GM13977 (cell line): ENCODE measurements at places on chromosomes 7 and 10.

- DNase-seq, result no peak
Observed at GRCh38 chr10:11237571-11237970, 219.9 kb downstream of the CELF2 start.

DNA sequence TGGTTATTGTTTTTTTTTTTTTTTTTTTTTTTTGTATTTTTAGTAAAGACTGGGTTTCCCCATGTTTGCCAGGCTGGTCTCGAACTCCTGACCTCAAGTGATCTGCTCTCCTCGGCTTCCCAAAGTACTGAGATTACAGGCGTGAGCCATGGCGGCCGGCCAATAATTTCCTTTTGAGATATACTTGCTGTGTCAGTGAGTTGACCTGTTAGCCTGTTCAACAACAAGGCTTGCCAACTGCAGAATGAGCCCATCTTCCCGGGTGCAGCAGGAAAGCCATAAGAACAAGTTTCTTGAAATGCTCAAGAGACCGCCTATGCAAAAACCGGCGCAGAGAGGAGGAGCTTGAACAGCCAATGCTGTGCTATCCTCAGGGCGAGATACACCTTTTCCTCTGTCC lies 112.5 kb downstream of the PRPF18 start:
- no peak for DNase-seq

GRCh38 chr10:50538555-50539398 lies 85.0 kb downstream of the SGMS1 start:
- DNase-seq, result no peak

DNA sequence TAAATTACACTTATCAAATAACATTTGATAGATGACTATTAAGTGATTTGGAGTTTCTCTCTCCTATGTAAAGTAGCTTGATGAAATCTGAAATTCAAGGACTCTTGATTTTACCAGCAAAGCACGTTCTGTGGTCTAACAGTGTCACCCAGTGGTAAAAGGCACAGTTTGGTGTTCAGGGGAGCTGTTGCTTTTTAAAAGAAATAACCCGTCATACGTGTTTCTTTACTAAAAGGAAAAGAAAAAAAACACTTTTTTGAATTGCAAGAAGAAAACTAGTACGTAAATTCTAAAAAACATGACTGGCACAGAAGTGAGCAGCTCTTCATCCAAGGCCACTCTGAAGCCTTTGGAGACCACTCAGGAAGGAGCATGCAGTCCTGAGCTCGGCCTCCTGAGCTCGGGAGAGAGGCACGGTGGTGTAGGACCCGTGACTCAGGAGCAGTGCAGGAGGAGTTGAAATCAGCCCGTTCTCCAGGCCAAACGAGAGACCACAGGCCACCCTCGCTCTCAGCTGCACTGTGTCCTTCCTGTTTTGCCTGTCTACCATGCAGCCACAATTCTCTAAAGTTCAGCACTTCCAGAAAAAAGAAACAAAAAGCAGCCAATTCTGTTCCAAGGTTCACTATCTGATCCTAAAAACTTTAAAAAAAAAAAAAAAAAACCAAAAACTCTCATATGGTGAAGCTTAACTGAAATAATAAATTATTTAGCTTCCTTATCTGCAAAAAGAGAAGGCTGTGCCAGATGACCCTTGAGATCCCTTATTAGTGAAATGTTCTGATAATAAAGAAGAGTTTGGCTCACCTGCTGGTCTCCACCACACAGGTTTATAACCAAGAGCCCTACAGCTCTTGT lies 212.6 kb upstream of the FRMD4A start:
- no peak for DNase-seq

- DNase-seq, result no peak
Observed at GRCh38 chr7:5591278-5591874, 167.7 kb upstream of the TNRC18 start.

DNA sequence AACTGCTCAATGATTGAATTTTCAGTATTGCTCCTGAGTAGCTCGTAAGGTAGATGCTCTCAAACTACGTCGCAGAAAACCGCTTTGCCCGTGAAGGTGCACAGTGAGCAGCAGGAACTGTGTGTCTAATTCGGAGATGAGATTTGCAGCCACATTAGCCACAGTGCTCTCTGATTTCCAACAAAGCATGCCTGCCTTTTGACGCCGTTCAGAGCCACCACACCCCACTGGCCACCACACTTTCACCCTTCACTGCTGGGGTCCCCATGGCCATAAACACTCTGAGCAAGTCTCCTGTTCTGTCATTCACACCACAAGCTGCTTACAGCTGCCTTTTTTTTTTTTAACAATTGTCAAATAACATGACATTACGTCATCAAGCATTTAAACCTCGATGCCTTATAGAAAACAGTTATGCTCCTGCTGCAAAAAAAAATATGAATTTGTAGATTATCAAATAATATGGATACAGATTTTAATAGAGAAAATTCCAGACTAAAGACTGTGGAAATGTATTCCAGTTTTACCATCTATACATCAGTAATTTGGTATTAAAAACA lies 578.8 kb upstream of the PFKP start:
- DNase-seq, result no peak

GRCh38 chr7:27116962-27117886 lies 13.3 kb downstream of the HOXA4 start:
- no peak for DNase-seq

- no peak for DNase-seq
Observed at GRCh38 chr7:14999331-14999730, 96.8 kb upstream of the DGKB start.

- DNase-seq, result no peak
Observed at GRCh38 chr10:93054486-93054885, 6.1 kb upstream of the CYP26C1 start.

GRCh38 chr7:136275794-136276193 lies 298.6 kb upstream of the MTPN start:
- no peak for DNase-seq

DNA sequence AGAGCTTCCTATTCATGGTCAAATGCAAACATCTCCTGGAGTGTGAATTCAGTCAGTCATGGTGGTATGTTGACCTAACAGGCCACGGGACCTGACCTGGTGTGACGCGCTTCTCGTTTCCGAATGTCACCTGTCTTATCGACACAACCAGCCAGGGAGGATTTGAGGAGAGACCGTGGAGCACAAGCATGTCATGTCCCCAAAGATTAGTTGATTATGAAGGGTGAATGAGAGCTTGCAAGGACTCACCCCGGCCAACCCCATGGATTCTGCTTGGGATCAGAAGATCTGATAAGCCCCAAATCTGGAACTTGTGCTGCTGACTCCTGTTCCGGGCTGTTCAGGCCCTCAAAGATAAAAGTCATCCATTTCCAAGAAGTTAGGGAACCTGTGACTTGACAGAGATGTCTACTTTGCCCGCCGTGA lies 10.5 kb downstream of the ADRA2A start:
- no peak for DNase-seq

GRCh38 chr10:86283466-86284287 lies 82.9 kb downstream of the GRID1 start:
- no peak for DNase-seq

GRCh38 chr10:126376956-126377355 lies 11.3 kb downstream of the ADAM12 start:
- no peak for DNase-seq

GRCh38 chr7:3722396-3722922 lies 421.4 kb downstream of the SDK1 start:
- no peak for DNase-seq

GRCh38 chr7:39567294-39567693 lies 1.1 kb downstream of the YAE1 start:
- no peak for DNase-seq

DNA sequence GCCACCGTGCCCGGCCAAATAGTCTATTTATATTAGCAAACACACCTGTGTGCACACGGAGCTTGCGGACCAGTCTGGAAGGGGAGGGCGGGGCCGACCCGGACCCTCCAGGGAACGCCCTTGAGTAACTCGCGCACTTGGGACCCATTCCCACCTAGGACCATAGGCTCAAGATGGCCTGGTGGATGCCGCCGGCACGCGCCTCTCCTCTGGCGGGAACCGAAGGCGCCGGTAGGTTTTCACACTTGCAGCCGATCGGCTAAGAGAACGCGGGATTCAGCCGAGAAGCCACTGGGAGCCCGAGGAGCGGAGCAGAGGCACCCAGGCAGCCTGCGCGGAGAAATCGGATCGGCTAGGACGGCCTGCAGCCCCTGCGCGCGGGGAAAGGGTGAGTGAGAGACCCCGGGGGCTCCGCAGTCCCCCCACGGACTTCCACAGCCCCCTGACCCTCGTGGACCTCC lies 18.9 kb downstream of the IFT22 start:
- DNase-seq, result no peak

DNA sequence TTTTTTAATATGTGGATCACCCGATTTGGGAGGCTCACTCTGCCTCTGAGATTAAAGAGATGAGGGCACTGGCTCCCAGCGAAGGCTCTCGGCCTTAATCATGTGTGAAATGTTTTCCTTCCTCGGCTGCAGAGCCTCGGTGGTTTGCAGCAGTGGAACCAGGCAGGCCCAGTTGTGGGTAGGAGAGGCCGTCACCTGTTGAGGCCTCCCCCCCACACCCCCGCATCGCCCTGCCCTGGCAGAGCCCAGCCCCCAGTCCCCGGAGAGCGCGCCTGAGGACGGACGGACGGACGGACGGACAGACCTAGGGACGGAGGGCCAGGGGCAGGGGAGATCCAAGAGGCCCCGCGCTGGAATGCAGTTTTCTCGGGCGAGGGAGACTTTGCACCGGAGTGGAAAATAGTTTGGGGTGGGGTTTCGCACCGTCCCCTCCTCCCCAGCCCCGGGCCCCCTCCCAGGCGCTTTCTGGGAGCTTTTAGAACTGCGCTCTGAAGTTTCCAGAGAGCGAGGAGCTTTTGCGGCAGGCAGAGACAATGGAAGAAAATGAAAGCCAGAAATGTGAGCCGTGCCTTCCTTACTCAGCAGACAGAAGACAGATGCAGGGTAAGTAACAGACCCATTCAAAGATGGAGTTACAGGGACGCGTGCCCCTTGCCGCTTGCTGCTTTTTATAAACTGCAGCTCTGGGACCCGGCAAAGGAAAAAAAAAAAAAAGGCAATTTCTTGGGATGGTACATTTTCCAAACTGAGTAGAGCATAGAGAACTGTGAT lies at the start of gene KIAA1217:
Gene KIAA1217, plus strand, starts transcription at position 478 of the 771 bp plus-strand sequence. Its CDS starts 56 bp downstream, at position 534.
- DNase-seq, result no peak

GRCh38 chr10:43417950-43418768 lies 9.2 kb upstream of the HNRNPF start:
- peak; percentile 76 for DNase-seq

DNA sequence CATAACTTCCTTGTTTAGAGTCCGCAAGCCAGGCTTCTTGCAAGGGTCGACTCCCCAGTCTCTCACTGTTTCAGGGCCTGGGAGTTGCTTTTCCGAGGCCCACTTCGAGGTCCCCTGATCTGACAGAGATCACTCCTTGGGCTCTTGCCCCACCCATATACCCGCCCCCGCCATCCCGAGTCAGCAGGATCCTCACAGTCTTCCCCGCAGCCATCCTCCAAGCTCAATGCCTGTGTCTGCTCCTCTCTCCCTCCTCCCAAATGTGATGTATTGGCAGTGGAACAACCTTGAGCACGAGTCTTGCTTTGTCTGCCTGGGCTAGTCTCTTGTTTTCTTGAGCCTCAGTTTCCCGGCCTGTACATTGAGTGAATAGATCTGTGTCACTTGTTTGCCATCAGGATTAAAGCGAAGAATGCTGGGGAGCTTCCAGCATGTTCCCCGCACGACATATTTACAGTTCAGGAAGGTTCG lies 2.4 kb upstream of the HMX2 start:
- no peak for DNase-seq

- DNase-seq, result no peak
Observed at GRCh38 chr10:123119081-123119480, 16.7 kb upstream of the HMX3 start.

DNA sequence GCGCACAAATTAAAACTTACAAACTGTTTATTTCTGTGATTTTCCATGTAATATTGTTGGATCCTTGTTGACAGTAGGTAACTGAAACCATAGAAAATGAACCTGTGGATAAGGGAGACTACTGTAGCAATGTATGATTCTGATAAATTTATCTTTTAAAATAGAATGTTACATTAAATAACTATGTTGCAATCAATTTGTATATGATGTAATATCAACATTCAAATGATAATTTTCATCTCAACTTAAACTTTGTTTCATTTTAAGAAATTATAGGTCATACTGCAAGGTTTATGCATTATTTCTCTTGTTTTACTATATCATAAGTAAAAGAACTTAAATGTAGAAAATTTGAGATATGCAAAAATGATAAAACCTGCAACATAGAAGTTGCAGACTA lies 718.0 kb upstream of the MBL2 start:
- DNase-seq, result no peak

- DNase-seq, result no peak
Observed at GRCh38 chr10:129498680-129499079, 31.6 kb downstream of the MGMT start.

- DNase-seq, result no peak
Observed at GRCh38 chr7:49855281-49855980, 82.0 kb downstream of the VWC2 start.

DNA sequence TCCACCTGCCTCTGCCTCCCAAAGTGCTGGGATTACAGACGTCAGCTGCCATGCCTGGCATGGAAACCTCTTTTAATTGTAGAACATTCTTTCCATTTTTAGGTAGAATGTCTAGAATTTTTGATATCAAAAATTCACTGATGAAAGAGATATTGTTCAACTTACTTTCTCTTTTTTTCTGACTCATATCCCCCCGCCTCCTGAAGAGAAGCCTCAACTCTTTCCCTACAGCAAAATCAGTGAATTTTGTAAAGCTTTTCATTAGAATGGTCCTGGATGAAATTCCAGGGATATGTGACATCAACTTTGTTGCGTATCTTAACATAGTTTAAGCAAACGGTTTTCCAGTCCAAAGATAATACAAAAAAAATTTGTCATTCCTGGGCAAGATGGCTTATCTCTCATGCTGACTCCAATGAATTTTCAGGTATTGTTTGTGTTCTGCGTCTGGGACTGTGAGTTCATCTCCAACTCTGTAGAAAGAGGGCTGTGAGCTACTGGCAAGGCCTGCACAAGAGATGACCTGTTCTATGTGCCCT lies 256.8 kb downstream of the BMPER start:
- DNase-seq, result no peak

- DNase-seq, result peak; percentile 50
Observed at GRCh38 chr10:7337431-7338171, 73.2 kb downstream of the SFMBT2 start.

DNA sequence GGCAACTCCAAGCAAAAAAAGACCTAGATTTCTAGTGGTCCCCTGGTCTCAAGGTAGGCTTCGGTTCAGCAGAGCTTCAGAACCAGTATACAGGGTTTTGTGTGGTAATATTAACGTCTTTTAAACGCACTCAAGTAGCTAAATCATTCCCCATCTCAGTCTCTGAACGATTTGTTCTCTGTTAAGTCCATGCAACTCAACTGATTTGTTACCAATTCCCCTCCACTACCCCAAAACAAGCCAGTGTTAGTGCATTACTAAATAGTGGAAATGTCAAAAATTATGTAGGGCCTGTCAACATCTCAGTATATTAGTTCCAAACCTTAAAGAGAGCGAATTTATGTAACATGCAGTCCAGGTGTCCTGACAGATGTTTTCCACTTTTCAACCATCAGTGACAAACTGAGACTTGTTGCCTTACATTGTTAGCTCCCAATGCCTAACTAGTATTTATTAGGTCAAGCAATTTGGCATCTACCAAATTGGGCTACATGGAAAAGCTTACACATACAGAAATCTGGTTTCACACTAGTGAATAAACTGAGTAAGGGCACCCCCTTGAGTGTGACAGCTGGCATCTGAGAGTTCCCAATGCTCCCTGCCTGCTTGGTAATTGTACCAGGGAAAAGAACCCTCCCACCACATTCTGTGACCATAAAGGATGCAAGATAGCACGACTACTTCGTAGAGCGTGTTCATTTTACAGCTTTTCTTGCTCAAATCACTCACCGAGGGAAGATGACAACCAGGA lies 12.2 kb downstream of the HNRNPA2B1 start:
- DNase-seq, result no peak
